ENCODE measurements at places on chromosomes 4 and X. TPM values are rescaled to one million over a fixed set of nuclear protein-coding genes. Genes with fewer than 3 reads are reported as not detected.
A peak's percentile ranks its signal among the peaks of the same experiment; 100 is the strongest.

GRCh38 chr4:38162240-38162784 is 202.1 kb downstream of the PTTG2 start:
- H3K27ac ChIP-seq = peak overlapping the region; percentile 37
- no peaks in the 10 kb centered on the region for H3K36me3 ChIP-seq
- H3K4me1 ChIP-seq = no peaks in the 10 kb centered on the region
- no peak for DNase-seq
- no peak overlapping the region for H3K4me3 ChIP-seq
- no peaks in the 10 kb centered on the region for H3K27me3 ChIP-seq

GRCh38 chr4:184382189-184382846 is 92.0 kb downstream of the IRF2 start:
- H3K4me1 ChIP-seq = peaks cover 23% of the 10 kb centered on the region
- peak; percentile 53 for DNase-seq
- H3K27me3 ChIP-seq = no peaks in the 10 kb centered on the region
- H3K36me3 ChIP-seq = no peaks in the 10 kb centered on the region
- H3K27ac ChIP-seq = no peak overlapping the region

- H3K27ac ChIP-seq = no peak overlapping the region
- peak; percentile 62 for DNase-seq
- H3K4me3 ChIP-seq = no peak overlapping the region
- H3K4me1 ChIP-seq = no peaks in the 10 kb centered on the region
- H3K27me3 ChIP-seq = peaks cover 53% of the 10 kb centered on the region
These were observed 5.8 kb upstream of the TET2 start for GRCh38 chr4:105140684-105141490.

DNA sequence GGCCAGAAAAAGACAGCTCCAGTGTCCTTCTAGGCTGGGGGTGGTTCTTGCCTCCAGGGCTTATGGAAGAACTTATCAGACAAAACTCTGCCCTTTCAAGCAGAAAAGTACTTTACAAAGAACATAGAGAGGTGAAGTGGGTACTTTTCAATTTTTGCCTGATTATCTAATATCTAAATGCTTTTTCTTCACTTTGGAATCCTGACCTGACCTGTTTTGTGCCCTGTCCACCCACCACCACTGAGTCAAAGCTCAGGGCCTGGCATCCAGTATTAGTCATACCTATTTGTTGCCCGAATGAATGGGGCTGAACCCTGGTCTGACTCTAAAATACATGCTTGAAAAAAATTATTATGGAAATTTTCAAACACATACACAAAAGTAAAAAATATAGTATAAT is 37.2 kb downstream of the RTL9 start:
- no peak overlapping the region for H3K27ac ChIP-seq
- DNase-seq = no peak
- no peak overlapping the region for H3K4me3 ChIP-seq
- no peaks in the 10 kb centered on the region for H3K36me3 ChIP-seq
- no peaks in the 10 kb centered on the region for H3K27me3 ChIP-seq

GRCh38 chr4:67549123-67549522 is 3.8 kb upstream of the CENPC start:
- H3K27ac ChIP-seq = no peak overlapping the region
- no peaks in the 10 kb centered on the region for H3K27me3 ChIP-seq
- no peak overlapping the region for H3K4me3 ChIP-seq
- DNase-seq = no peak
- H3K36me3 ChIP-seq = no peaks in the 10 kb centered on the region

Gene SLIT2
- total RNA-seq = 5.4 TPM

Gene PAQR3
- total RNA-seq = 25.9 TPM

Gene SFRP2
- total RNA-seq = 69.1 TPM

Gene CNGA1
- 0.66 TPM for total RNA-seq
